ENCODE measurements at places on chromosomes 1 and 21. TPM values are rescaled to one million over a fixed set of nuclear protein-coding genes. Genes with fewer than 3 reads are reported as not detected.

- no peak for DNase-seq
Observed at GRCh38 chr21:36990508-36991205, 15.8 kb upstream of the RIPPLY3 start.

DNA sequence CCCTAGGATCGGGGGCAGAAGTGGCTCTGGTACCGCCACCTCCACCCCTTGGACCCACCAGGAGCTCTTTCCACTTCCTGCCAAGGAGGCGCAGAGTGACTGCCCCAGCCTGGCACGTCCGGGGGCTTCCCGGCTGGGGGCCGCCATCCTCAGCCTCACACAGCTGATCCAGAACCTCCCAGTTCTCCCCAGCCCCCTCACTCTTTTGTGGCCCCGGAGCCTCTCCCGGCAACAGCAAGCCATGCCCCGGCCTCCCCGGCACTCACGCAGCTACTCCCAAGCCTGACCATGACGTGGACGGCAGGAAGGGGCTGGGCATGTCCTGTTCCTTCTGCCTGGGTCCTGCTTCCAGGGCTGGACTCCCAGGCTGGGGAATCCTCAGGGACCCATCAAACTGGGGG is 17.1 kb downstream of the TP73 start:
- DNase-seq, result no peak

GRCh38 chr1:170145770-170146676 is at the start of gene NTMT2:
Gene NTMT2 (plus strand): TSS chr1:170145959. CDS start chr1:170146108, 149 bp downstream.
- DNase-seq, result no peak

GRCh38 chr1:201933840-201934430 is 12.4 kb downstream of the LMOD1 start:
- DNase-seq, result no peak

GRCh38 chr1:243475966-243476365 is 220.1 kb downstream of the SDCCAG8 start:
- DNase-seq, result no peak

DNA sequence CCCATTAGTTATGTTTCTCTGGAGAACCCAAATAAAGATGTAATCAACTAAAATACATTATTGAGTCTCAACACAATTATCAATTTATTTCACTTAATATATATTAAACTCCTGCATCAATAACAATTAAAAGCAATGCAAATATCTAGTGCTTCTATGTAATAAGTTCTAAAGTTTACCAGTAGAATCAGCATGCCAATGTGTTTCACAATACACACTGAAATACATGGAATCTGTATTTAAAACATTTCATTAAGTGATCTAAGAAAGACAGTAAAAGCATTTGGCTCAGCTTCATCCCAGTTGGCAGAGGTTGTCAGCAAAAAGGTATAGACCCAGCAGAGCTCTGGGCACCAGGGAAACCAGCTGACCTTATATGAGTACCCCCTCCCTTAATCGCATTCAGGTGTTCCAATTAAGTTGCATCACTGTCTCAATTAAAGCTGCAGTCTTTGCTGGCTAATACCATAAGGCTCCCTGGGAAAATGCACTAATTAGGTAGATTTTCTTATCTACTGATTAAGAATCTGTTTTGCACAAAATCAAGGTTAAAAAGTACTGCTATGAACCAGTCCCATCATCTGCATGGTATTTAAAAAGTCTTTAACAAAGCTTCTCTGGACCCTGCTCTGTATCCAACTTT is 63.1 kb downstream of the NIBAN1 start:
- DNase-seq, result no peak

- no peak for DNase-seq
Observed at GRCh38 chr1:17984583-17984982, 123.0 kb upstream of the IGSF21 start.

GRCh38 chr1:53637511-53638359 is 101.2 kb downstream of the GLIS1 start:
- peak; percentile 82 for DNase-seq

- DNase-seq, result no peak
Observed at GRCh38 chr1:156134716-156135435, 18.5 kb upstream of the SEMA4A start.

DNA sequence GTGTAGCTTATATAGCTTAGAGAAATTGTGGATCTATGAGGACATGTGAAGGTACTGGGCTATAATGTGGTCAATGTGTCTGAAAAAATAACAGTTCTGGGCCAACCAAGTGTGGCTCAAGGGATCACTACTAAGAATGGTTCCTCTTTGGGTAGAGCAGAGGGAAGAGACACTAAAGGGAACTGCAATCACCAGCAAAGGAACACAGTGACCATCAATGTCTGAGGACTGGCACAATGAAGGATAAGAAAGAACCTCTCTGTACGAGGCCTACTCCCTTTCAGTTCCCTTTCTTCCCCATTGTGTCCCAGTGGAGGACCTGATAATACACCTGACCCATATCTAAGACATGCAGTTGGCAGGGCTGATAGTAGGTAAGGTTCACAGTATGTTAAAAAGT is 89.9 kb upstream of the JAK1 start:
- no peak for DNase-seq

- no peak for DNase-seq
Observed at GRCh38 chr1:210949039-210949438, 184.9 kb downstream of the KCNH1 start.

DNA sequence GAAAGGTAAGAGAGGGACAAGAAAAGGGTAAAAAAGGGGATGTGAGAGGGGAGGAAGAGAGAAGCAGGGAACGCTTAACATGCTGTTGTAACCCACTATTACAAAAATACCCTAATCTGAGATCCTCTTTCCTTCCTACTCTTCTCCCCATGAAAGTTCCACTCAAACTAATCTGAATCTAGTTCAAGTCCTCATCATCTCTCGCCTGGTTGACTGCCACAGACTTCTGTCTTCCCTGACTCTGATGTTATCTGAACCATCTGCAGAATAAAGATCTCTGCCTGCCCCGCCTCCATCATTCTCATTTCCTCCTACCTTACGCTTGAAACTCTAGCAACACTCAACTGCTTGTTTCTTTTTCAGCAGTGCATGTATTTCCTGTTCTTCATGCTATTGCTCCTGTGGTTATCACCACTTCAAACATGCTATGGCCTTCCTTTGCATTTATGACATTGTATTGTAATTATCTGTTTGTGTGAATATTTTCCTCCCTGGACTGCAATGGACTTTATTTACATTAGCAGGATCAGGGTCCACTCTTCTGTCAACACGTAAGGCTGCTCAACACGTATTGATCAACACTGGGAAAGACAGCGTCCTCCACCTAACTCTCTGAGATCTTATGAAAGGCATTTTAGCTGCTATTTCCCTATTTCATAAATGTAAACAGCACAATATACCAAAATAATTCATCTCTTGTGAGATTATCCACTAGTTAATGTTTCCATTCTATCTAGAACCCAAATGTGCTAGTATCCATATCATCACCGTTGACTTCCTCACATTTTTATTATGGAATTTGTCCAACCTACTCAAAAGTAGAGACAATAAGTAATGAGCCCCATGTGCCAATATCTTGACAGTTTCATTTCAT is 215.5 kb upstream of the USP25 start:
- no peak for DNase-seq

GRCh38 chr1:44619261-44619900 is 54.9 kb downstream of the TMEM53 start:
- no peak for DNase-seq

DNA sequence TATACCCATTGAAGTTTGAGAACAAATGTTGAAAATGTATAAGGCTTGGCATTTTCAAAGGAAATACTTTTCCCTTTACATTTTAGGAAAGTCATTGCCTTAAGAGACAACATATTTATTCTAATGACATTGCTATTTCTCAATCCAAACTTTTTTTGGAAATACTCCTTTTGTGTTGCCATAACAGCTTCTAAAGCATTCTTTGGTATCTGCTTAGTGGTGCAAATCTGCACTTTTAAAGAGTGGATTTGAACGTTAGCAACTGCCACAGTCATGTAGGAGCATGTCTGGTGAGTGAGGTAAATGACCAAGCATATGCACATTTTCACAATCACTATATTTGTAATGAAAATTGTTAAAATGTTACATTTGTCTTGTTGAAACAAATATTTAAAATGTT is 124.4 kb upstream of the GORAB start:
- DNase-seq, result no peak

- DNase-seq, result no peak
Observed at GRCh38 chr1:62301726-62302390, 17.4 kb downstream of the KANK4 start.

DNA sequence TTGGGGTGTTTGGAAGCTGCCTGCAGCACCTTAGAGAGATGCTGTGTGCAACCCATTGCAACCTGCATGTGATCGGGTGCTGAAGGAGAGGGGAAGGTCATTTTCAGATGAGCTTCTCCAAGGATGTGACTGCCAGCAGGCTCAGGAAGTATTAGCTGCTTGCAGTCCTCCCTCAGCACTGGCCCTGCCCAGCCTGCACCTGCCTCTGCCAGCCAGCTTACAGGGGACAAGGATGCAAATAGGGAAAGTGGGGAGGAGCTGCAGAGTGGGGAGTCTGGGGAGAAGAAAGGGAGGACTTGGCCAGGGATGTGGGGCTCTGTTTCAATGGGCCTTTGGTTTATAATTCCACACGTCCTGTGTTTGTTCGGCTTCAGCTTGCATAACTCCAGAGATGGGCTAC is 254.5 kb downstream of the RRAGC start:
- DNase-seq, result peak; percentile 20

DNA sequence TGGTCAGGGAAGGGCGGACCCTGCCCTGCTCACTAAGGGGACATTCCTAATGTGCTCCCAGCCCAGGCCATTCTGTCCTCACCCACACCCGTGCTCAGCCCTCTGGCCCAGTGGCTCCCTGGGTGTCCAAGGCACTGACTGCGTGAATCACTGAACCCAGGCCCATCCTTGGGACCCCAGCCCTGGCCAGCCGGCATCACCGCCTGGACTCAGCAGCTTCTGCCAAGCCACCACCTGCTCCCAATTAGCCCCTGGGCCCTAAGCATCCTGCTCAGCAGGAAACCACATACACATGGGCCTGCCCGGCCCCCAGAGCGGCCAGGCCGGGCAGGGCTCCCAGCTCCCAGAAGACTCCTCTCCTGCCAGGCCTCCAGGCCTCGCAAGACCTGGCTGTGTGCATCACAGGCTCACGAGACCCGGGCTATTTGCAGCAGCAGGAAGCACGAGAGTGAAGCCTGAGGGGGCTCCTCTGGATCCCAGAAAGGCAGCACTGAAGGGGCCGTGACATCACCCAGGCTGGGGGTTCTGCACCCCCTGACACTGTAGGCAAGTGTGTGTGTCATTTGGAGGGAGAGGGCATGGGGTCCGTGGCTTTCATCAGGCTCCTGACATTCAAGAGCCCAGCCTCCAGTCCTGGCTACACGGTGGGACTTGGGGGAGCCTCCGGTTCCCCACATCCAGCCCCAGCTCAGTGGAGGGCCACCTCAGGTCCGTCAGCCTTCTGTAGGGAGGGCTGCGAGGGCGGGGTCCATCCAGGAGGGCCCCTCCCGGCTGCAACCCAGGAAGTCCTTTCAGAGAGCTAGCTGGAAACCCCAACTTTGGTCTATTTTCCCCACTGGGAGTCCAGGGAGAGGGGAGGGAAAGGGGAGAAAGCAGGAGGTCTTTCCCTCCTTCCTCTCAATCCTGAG is 1.6 kb downstream of the MFAP2 start:
- peak; percentile 94 for DNase-seq

DNA sequence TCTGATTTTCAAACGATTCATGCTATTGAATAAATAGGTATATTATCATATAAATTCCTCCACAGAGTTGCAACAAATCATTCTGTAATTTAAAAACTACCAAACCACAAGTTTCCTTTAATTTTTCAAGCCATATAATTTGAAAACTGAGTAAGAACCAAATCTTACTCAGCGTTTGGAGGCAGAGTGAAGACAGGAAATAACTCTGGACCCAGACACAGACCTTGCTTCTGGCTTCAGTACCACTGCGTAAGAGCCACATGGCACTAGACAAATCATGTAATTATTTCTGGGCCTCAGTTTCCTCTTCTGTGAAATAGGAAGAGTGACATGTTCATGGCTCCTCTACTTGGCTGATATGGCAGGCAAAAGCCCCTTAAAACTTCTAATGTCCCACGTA is 82.4 kb downstream of the SMYD2 start:
- no peak for DNase-seq

DNA sequence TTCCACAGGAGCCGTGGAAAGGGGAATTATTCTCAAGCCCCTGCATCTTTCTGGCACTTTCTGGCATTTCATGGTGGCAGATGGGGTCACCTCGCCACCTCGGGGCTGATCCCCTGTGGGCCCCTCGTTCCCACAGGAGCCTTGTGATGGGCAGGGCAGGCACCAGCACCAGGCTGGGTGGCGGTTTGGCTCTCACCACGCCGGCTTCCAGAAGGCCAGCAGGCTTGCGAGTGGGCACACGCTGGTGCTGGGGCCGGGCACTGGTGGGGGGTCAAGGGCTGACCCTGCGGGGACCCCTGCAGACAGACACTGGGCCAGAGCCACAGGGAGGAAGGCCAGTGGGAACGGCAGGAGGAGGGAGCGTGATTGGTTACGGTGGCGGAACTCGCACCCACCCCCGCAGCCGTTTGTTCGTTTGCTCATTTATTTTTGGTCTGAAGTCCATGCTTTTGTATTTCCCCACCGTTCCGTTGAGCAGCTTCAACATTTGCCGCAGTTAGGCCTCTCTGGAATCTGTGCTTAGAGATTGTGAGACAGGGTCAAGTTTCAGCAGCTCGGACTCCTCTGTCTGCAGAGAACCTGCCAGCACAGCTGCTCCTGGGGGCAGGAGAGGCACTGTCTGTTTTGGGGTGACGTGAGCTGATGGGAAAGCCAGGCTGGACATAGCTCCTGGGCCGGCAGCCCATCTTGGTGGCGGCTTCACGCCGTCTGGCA is 5.3 kb downstream of the COL18A1 start:
- no peak for DNase-seq

DNA sequence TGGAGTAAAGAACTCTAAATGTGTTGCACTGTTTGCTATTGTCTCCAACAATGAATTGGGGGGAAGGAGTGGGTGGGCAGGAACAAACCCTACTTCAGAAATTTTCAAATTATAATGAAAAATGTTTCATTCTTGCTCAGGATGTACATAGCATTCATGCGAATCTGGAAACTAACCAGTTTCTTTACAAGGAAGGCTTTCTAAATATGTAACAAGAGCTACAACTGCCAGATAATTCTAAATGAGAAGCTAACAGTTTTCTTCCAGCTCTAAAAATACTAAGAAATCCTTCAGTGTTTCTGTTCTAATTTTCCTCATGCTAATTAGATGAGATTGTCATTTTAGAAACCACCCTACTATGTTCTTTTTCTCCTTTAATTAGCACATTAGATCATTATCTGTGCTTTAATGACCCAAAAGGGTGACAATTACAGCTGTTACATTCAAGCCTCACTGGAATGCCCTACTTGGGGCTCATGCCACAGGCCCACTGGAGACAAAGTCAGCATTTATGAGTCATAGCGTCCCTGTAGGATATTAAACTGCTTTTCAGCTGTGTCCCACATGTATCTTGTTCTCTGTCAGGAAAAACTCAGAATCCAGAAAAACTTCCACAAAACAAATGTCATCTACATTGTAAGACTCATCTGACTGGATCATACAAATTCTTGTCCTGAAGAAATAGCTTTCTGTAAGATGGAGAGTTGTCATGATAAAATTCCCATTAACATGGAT is 804.6 kb upstream of the CXADR start:
- no peak for DNase-seq

The CCSAP gene
- total RNA-seq, result 29.0 TPM

The MFAP2 gene
- 3.9 TPM for total RNA-seq

The CDC42 gene
- total RNA-seq, result 182 TPM

The GALE gene
- 31.0 TPM for total RNA-seq

The C1orf210 gene
- 16.1 TPM for total RNA-seq

The LCE1A gene
- total RNA-seq, result 718 TPM

The TCP10L gene
- 0.25 TPM for total RNA-seq

The MAP1LC3C gene
- total RNA-seq, result 3.8 TPM

The KCTD3 gene
- total RNA-seq, result 20.4 TPM

The F3 gene
- total RNA-seq, result 129 TPM

The LGR6 gene
- 0.91 TPM for total RNA-seq

The FCRL2 gene
- not detected for total RNA-seq
